ENCODE measurements at places on chromosomes 4 and X.

GRCh38 chr4:153159728-153160221, 44.5 kb upstream of the TRIM2 start:
- no peak for DNase-seq

- no peak for DNase-seq
These were observed 90.1 kb downstream of the IRF2 start for GRCh38 chr4:184384056-184384809.

- no peak for DNase-seq
These were observed 60.2 kb downstream of the BANK1 start for GRCh38 chr4:101850698-101851097.

DNA sequence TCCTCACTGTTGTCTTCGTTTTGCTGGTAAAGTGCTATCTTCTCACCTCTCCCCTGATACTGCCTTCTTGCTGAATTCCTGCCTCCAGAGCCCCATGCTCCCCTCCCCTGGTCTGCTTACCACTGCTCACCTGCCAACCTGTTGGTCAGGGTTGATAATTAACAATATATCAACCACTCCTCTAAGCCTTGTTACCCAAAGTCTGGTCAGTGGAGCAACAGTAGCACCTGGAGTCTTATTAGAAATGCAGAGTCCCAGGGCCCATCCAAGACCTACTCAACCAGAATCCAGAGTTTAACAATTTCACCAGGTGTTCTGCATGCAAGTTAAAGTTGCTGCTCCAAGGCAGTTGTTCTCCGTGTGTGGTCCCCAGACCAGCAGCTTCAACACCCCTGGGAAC, 55.0 kb downstream of the EFNB1 start:
- no peak for DNase-seq

DNA sequence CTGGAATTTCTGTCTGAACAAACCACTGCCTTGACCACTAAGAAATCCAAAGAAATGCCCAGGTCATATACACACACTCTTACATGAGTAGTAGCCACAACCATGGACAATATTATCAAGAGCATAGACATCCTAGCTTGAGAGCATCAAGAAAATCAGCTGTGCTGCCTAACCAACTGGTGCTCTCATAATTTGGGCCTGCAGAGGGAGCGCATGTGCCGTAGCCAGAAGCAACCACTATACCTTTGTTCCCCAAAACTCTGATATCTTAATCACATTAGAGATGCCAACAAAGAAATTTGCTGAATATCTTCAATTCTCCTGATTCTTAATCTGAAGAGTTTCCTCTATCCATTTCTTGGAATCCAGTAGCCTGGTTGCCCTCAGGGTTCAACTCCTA, 163.6 kb downstream of the ZNF674 start:
- DNase-seq, result peak; percentile 10

GRCh38 chrX:97389761-97390192, 506.1 kb downstream of the RPA4 start:
- no peak for DNase-seq

GRCh38 chr4:31784558-31784957, 1064.4 kb downstream of the PCDH7 start:
- DNase-seq, result no peak

DNA sequence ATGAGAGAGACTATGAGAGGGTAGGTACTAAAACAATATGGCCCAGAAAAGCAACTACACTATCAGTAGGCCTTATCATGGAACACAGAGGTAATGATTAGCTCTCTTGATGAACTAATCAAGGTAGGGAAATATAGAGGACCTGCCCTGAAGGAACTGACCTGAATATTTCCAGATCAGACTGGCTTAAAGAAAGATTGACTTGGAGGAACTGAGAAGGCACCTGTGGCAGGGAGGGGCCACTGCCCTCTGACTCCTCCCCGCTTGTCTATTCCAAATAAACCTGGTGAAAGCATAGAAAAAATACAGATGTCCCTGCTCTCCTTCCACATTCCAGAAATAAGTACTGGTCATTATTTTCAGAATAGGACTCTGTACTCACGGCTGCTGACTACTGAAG, 5.5 kb downstream of the RPS6KA6 start:
- no peak for DNase-seq

GRCh38 chrX:16711219-16711811, 1.2 kb downstream of the CTPS2 start:
- DNase-seq, result no peak

- no peak for DNase-seq
These were observed 64.5 kb downstream of the SMC1A start for GRCh38 chrX:53357799-53358530.

DNA sequence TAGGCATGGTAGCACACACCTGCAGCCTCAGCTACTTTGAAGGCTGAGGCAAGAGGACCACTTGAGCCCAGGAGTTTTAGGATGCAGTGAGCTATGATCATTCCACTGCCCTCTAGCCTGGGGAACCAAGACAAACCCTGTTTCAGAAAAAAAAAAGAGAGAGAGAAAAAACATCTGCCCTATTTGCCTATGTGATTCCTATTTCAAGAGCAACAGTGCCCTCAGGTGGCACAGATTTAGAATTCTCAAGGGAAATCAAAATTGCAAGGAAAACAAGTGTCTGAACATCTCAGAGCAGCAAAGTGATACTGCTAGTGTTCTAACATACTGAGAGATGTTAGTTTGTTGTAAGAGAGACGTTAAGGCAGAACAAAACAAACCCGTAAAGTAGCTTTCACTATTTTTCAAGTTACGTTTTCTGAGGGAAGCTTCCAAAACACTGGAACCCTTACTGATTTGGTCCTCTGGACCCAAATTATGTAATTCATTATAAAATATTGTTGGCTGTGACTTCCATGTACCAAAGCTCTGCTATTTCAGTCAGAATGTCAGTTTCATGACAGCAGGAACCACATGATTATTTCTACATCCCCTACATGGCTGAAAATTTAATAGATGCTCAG, 7.9 kb downstream of the BDH2 start:
- DNase-seq, result no peak

DNA sequence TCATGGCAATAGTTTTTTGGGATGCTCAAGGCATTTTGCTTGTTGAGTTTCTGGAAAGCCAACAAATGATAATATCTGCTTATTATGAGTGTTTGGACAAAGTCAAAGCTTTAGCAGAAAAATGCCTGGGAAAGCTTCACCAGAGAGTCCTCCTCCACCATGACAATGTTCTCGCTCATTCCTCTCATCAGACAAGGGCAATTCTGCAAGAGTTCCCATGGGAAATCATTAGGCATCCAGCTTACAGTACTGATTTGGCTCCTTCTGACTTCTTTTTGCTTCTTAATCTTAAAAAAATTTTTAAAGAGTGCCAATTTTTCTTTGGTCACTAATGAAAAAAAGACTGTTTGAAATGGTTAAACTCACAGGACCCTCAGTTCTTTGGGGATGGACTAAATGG, 136.3 kb downstream of the UBE2K start:
- no peak for DNase-seq

- DNase-seq, result no peak
These were observed 73.2 kb upstream of the MXD4 start for GRCh38 chr4:2334826-2335728.

- peak; percentile 7 for DNase-seq
These were observed 17.2 kb downstream of the SPIN3 start for GRCh38 chrX:56978172-56978571.

GRCh38 chr4:118866442-118866841, 22.2 kb upstream of the SYNPO2 start:
- no peak for DNase-seq
